ENCODE measurements at places on chromosomes 16 and 17.

- no peak for DNase-seq
Measured at GRCh38 chr16:83453977-83454376, 353.8 kb upstream of the HSBP1 start.

GRCh38 chr17:79407385-79407784 is 203.5 kb downstream of the RBFOX3 start:
- no peak for DNase-seq

DNA sequence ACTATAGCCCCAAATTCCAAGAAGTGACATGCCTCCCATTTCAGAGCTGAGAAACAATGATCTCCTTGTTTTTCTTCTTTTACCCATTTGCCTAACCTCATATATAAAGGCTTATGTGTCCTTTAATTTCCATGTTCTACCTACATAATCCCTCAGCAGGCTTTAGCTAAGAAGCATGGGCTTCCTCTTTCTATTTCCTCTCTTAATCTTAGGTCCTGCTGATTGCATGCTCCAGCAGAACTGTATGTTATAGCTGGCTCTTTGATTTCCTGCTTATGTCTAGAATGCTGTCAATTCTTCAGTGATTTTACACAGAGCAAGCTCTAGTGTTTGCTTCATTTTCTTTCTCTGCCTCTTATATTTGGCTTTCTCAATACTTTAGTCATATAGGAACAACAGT is 151.7 kb upstream of the COX10 start:
- DNase-seq: no peak

DNA sequence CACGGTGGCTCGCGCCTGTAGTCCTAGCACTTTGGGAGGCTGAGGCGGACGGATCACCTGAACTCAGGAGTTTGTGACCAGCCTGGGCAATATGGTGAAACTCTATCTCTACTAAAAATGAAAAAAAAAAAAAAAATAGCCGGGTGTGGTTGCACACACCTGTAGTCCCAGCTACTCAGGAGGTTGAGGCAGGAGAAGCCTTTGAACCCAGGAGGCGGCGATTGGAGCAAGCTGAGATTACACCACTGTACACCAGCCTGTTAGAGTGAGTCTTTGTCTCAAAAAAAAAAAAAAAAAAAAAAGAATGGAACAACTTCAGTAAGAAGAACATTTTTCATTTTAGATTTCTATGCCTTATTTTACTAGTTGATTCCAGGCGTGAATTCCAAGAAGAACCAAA is 2.7 kb downstream of the NUP85 start:
- no peak for DNase-seq

DNA sequence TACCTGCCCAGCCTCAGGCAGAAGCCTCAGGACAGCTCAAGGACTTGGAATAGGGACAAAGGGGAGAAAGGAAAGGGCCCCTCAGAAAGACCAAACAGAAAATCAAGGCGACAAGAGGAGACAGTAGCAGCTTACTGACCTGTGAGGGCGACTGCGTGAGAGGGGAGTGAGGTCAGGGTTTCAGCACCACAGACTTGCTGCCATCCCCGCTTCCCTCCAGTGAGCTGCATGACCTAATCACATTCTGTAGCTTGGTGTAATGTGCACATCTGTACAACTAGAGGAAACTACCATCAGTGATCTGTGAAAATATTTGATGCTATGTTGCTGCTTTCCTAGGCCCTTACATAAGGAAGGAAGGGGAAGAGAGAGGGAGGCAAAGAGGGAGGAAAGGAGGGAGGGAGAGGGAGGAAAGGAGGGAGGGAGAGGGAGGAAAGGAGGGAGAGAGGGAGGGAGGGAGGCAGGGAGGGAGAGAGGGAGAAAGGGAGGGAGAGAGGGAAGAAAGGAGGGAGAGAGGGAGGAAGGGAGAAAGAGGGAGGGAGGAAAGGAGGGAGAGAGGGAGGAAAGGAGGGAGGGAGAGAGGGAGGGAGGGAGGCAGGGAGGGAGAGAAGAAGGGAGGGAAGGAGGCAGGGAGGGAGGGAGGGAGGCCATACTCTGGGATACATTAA is 404.9 kb upstream of the CDH5 start:
- no peak for DNase-seq

DNA sequence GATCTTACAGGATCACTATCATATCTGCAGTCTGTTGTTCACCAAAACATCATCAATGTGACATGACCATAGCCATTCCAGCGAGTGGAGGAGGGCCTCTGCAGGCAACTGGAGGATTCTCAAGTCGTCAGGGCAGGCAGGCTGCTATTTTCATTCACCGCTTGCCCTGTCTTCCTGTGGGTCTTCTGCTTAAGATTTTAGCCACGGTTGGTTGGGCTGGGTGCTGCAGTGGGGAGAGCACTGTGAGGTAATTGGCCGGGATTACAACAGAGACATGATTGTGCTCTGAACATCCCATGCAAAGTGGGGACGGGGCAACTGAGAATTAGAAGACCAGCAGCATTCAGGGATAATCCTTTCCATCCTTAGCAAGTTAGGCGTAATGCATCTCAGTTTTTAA is 245.9 kb downstream of the CPPED1 start:
- DNase-seq: no peak

DNA sequence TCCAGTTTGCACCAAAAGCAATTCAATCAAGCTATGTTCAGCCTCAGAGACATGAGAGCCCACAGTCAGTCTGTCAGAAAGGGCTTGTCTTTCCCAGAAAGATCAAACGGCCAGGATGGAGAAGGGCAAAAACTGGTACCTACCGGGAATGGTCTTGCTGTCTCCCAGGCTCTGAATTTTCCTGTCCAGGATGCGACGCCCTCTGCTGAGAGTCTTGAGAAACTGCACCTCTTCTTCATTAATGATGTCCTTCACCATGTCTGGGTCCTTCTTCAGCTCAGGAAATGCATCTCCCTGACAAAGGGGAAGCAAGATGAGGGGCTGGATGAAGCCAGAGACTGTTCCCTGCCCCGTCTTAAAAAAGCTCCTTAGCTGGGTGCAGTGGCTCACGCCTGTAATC is 15.8 kb upstream of the EXOSC6 start:
- DNase-seq: no peak

GRCh38 chr17:17887752-17888304 is 51.0 kb upstream of the SREBF1 start:
- DNase-seq: no peak

DNA sequence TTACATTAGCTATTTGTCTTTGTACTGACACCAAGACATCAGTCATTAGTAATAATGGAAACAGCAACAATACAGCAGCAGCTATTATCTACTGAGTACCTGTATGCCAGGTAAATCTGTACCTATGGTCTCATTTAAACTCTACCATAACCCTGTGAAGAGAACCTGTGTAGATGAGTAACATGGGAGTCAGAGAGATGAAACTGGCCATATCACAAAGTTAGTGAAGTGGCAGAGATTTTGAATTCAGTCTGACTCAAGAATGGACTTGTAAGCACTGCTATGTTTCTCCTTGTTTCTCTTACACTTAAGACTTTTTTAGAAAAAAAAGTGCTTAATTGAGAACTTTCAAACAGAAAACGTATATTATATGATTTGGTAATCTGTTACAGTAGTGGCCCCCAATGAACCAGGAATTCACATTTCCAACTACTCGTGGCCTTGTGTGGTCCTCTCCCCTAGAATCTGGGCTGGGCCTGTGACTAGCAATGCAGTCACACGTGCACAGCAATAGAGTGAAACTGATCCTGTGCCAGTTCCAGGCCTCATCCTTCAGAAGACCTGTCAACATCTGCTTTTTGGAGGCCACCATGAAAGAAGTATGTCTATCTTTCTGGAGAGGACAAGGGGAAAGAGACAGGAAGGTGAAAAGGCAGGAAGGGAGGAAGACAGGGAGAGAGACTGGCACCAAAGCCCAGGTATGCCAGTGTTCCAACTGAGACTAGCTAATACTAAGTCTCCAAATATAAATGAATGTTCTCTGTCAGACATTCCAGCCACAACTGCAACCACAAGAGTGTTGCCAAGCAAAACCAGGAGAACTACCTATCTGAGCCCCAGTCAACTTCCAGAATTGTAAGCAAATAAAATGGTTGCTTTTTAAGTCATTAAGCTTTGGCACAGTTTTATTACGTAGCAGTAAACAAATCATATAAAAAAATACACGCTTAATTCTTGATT is 12.0 kb downstream of the CRLF3 start:
- DNase-seq: no peak

- DNase-seq: no peak
Measured at GRCh38 chr16:28501258-28502232, 5.1 kb downstream of the IL27 start.

DNA sequence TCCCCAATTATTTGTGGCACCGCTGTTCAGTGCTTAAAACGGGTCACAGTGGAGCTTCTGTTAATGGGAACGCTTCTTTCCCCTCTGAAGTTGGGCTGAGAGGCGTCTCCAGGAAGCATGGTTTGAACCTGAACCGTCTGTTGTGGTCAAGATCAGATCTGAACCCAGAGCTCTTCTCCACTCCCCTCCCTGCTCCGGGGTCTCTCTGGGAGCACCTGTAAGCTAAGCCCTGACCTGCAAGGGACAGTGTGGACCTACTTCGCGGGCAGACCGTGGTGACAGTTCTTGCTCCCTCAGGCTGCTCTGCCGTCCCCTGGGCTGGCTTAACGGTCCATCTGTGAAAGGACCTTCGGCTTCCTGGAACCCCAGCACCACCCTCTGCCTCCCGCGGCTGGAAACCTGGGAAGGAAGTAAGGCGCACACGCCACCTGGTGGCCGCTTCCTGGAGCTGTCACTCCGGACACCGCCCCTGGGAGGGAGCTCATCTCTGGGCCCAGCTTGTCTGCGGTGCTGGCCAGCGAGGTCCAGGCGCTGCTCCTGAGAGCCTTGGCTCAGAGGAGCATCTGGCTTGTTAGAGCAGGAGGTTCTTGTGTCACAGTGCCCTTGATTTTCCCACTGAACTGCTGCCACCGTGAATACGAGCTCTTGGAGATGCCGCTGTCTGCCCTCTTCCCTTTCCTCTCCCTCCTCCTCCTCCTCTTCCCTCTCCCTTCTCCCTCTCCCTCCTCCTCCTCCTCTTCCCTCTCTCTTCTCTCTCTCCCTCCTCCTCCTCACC is 518.5 kb upstream of the EEF2KMT start:
- DNase-seq: no peak

- DNase-seq: no peak
Measured at GRCh38 chr16:89437991-89438390, 52.4 kb downstream of the ANKRD11 start.

DNA sequence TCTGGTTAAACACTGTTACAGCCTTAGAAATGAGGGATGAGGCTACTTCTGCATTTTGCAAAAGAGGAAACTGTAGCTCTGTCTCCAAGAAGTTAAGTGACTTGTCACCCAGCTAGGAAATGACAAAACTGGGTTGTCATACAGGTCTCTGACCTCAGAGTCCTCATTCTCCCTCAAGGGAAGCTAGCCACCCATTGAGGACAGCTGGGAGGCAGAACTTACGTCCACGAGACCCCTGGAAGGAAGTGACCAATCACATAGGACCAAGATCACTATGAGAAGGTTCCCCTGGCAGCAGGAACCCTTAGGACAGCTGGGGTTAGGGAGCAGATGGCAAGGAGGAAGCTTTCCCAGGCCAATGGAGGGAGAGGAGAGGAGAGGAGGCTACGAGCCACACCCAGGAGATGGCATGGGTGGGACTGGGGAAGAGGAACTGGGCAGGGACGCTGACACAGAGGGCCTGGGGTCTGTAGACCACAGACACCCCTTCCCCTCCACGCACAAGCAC is 11.2 kb downstream of the METTL22 start:
- no peak for DNase-seq

DNA sequence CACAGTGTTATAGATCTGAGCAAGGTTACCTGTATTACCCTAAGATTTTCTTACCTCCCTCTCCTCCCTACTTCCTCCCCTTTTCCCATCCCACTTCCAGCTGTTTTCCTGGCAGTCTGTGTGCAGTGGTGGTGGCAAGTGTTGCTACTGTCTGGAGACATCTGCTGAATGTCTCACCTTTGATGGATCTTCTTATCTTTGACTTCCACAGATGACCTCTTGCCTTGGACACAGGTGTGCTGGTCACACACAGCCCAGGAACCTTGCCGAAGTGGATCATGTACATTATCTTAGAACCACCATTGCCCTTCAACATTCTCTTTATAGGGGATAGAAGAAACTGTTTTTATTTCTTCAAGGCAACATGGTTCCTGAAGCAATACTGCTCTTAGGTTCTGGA is 245.1 kb downstream of the UTP18 start:
- no peak for DNase-seq

- peak; percentile 95 for DNase-seq
Measured at GRCh38 chr17:42422958-42423712, at the start of gene CAVIN1. TSS of gene CAVIN1 (minus strand) at chr17:42423256. CDS start at chr17:42423097, 159 bp downstream.

DNA sequence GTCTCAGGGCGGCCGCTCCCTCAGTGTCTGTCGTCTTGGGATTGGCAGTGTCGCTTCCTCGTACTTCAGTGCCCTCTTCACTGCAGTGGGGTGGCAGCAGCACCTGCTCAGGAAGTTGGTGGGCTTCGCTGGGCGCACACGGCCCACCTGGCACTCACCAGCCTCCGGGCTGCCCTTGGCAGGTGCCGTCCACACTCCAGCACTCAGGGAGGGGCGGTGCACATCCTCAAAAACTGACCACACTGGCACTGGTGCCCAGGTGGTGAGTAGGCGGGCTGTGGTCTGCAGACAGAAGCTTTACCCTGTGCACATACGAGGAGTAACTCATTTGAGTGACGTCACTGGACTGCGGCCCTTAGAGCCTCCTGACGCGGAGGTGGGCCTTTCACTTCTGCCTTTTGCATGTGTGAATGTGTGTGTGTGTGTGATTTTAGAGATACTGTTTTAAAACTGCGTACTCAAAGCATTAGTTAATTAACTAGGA is 94.6 kb downstream of the BANP start:
- no peak for DNase-seq

DNA sequence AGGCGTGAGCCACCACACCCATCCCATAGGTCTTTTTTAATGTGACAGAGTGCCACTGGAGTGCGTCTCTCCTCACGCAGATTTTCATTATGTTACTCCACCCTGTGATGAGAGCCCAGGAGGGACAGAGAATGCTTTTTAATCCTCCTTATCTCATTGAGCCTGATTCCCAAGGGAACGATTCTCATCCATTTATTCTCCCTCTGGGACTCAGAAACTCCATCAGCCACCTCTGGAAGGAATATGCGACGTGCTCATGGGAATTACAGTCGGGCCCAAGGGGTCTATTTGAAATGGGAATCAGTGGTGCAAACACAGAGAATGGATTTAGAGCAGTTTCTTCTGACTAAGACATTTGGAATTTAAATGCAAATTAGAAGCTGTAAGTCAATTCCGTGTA is 155.9 kb upstream of the HSBP1 start:
- DNase-seq: no peak

DNA sequence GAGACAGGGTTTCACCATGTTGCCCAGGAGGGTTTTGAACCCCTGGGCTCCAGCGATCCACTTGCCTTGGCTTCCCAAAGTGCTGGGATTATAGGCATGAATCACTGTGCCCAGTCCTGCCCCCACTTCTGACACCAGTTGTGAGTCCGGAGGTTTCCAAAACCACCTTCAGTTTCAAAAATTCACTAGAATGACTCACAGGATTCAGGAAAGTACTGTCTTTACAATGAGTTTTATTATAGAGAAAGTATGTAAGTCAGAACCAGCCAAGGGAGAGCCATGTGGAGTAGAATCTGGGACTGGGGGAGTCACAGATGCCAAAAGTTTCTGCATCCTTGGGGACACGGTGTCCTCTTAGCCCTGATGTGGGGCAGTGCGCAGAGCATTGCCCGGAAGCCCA is 55.1 kb downstream of the PLD6 start:
- peak; percentile 54 for DNase-seq

All from T1000 (cell line).